ENCODE measurements at places on chromosomes 16 and 17.

DNA sequence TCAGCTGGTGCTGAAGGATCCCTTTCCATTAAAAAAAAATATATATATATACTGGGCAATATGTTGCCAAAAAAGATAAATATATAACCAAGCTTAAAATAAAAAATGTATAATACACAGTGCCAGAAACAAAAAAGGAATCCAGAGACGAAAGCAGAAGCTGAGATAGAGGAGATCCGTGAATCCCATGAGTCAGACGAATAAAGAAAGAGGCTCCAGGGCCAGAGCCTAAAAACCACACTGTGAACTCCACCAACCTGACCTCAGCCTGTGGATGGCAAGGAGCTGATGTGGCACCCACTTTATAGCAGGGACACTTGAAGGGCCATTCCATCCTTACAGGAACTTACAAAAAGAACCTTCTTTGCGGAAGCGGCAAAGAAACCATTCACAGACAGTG, 34.8 kb downstream of the PITPNM3 start:
- no peaks in the 10 kb centered on the region for H3K36me3 ChIP-seq
- no peak overlapping the region for H3K4me3 ChIP-seq
- H3K4me1 ChIP-seq, result no peaks in the 10 kb centered on the region
- H3K27me3 ChIP-seq, result no peaks in the 10 kb centered on the region
- no peak for DNase-seq

- H3K4me1 ChIP-seq, result peaks cover 2% of the 10 kb centered on the region
- no peaks in the 10 kb centered on the region for H3K36me3 ChIP-seq
- DNase-seq, result no peak
- no peak overlapping the region for H3K4me3 ChIP-seq
- H3K27me3 ChIP-seq, result peaks cover 39% of the 10 kb centered on the region
Observed at GRCh38 chr16:27799896-27800295, 250.0 kb downstream of the KATNIP start.

DNA sequence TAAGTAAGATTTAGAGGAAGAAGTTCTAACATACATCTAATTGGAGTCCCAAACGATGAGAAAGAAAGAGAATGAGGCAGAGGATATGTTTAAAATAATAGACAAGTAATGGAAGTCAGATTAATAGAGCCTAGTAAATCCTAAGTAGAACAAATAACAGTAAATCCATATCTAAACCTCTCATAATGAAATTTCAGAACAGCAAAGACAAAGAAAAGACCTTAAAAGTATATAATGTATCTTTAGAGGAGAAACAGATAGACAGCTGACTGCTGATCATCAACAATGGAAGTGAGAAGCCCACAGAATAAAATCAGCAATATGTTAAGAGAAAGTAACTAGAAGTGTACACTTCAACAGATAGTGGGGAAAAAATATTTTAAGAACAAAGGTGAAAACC, 536.2 kb upstream of the ZFHX3 start:
- H3K4me1 ChIP-seq, result no peaks in the 10 kb centered on the region
- DNase-seq, result no peak
- no peak overlapping the region for H3K27ac ChIP-seq
- no peak overlapping the region for H3K4me3 ChIP-seq
- H3K36me3 ChIP-seq, result no peaks in the 10 kb centered on the region

GRCh38 chr17:58960068-58960467, 146.6 kb downstream of the TRIM37 start:
- no peaks in the 10 kb centered on the region for H3K27me3 ChIP-seq
- DNase-seq, result no peak
- H3K27ac ChIP-seq, result no peak overlapping the region
- no peak overlapping the region for H3K4me3 ChIP-seq

- no peak overlapping the region for H3K4me3 ChIP-seq
- H3K27ac ChIP-seq, result no peak overlapping the region
- H3K4me1 ChIP-seq, result peaks cover 6% of the 10 kb centered on the region
Observed at GRCh38 chr16:82700541-82701235, 73.9 kb downstream of the CDH13 start.

- peaks cover 74% of the 10 kb centered on the region for H3K4me1 ChIP-seq
- H3K27me3 ChIP-seq, result no peaks in the 10 kb centered on the region
- H3K4me3 ChIP-seq, result peak overlapping the region; percentile 62
- H3K27ac ChIP-seq, result peak overlapping the region; percentile 83
- DNase-seq, result no peak
- H3K36me3 ChIP-seq, result peaks cover 50% of the 10 kb centered on the region
Observed at GRCh38 chr17:57285701-57286100, 29.4 kb downstream of the MSI2 start.

- no peaks in the 10 kb centered on the region for H3K27me3 ChIP-seq
- H3K27ac ChIP-seq, result no peak overlapping the region
- H3K4me1 ChIP-seq, result no peaks in the 10 kb centered on the region
- no peak for DNase-seq
- H3K36me3 ChIP-seq, result no peaks in the 10 kb centered on the region
- no peak overlapping the region for H3K4me3 ChIP-seq
Observed at GRCh38 chr17:80050706-80051105, 14.3 kb downstream of the CCDC40 start.

DNA sequence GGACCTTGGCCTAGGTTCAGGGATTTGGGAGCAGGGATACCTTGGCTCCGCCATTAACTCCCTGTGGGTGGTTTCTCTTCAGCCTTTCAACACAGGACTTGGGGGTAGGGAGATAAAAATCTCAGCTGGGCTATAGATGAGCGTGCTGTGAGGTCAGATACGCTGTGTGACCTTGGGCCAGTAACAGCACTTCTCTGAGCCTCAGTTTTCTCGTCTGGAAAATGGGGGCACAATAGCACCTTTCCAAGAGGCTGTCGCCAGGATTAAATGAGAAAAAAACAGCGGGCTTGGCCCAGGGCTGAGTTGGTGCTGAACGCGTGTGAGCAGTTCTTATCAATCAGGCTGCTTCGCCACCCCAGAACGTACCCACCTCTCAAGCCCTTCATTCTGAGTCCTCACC, 17.6 kb downstream of the CCDC92B start:
- no peak overlapping the region for H3K4me3 ChIP-seq
- no peak for DNase-seq
- H3K27me3 ChIP-seq, result peaks cover 44% of the 10 kb centered on the region

DNA sequence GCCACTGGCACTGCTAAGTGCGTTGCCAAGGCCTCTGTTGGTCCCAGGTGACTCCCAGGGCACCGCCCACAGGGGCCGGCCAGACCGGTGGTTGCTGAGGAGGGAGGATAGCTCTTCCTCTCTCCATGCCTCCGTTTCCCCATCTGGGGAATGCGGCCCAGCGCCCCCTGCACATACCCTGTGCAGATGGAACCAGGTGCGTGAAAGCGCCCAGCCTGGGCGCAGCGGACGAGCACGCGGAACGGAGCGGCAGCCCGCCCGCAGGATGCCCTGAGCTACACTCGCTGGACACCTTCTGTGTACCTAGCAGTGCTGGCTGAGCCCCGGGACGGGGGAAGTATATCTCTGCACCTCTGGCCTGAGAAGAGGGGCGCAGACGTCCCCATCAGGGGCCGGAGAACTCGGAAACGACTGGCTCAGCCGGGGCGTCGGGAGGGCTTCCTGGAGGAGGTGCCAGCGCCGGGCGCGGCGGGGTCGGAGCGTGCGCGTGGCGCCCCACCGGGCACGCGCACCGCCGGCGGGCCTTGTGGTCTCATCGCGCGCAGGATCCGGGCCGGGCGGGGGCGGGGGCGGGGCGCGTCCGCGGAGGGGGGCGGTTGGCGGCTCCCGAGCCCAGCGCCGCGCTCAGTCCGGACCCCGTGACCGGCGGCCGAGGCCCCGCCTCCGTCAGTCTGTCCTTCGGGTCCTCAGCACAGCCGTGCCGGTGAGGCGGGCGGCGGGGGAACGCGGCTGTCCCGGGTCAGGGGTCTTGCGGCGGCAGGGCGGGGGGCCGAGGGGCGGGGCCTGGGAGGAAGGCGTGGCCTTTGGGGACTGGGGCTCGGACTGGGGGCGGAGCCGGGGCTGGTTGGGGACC, at the start of the genes CCDC78 and HAGHL:
CCDC78 (minus strand) TSS at position 6 of the 853 bp plus-strand sequence. CDS start 76 bp downstream, outside the sequence.
HAGHL (plus strand) TSS at position 669 of the 853 bp plus-strand sequence. CDS start 404 bp downstream, outside the sequence.
- peak; percentile 79 for DNase-seq
- no peaks in the 10 kb centered on the region for H3K27me3 ChIP-seq
- H3K36me3 ChIP-seq, result peaks cover 20% of the 10 kb centered on the region
- peak within 1 kb of the TSS; percentile 70 for H3K4me3 ChIP-seq

DNA sequence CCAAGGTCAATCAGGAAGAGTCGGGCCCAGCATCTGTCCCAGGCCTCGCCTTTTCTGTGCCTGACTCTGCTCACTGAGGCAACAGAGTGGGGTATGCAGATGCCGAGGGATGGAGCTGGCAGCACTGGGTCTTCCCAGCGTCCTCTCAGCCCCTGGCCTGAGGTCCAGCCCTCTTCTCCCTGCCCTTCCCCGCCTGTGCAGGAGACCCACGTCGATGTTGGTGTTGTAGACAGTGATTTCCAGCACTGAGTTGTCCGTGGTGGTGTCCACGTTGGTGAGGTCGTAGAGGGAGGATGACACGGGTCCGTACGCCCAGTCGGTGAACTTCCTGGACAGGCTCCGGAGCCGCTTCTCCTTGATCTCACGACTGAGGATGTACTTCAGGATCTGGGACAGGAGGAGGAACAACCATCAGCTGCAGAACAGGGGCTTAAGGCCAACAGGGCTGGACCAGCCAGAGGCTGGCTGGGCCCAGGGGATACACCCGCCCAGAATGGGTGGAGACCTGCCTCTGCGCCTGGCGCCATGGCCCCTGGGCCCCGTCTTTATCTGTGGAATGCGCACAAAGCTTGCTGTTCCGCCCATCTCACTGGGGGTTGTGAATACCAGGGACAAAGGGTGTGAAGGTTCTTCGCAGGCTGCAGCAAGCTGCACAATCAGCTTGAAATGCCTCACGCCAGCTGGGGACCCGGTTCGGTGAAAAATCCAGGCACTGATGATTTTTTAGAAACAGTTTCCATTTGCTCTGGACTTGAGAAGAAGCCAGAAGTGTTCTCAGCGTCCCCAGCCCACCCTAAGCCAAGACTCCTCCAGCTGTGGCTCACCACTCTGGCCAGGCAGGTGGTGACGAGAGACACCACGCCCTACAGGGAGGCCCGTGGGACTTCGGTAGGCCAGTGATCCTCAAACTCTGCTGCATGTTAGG, 27.5 kb downstream of the TRPV3 start:
- H3K27me3 ChIP-seq, result peaks cover 6% of the 10 kb centered on the region
- peaks cover 3% of the 10 kb centered on the region for H3K4me1 ChIP-seq
- H3K27ac ChIP-seq, result no peak overlapping the region
- DNase-seq, result no peak

GRCh38 chr16:85126705-85127378, 14.6 kb upstream of the CIBAR2 start:
- peak overlapping the region; percentile 84 for H3K27ac ChIP-seq
- peaks cover 23% of the 10 kb centered on the region for H3K4me1 ChIP-seq
- H3K36me3 ChIP-seq, result no peaks in the 10 kb centered on the region
- H3K4me3 ChIP-seq, result peak overlapping the region; percentile 36
- DNase-seq, result peak; percentile 52

GRCh38 chr17:66398617-66399016, 96.2 kb downstream of the PRKCA start:
- peaks cover 44% of the 10 kb centered on the region for H3K36me3 ChIP-seq
- H3K4me3 ChIP-seq, result peak overlapping the region; percentile 47
- peaks cover 90% of the 10 kb centered on the region for H3K4me1 ChIP-seq
- H3K27me3 ChIP-seq, result no peaks in the 10 kb centered on the region
- DNase-seq, result no peak

DNA sequence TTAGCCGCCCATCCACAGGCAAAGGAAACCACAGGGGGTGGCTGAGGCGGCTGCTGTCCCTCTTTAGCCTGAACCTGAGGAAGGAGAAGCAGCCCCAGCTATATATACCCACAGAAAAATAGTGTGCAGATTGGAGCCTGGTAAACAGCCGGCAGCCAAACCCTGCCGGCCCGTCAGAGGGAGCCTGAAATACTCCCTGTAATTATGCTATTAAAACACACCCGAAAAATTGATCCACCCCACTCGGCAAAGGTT, 6.8 kb downstream of the PIEZO1 start:
- no peak overlapping the region for H3K4me3 ChIP-seq
- DNase-seq, result no peak
- H3K36me3 ChIP-seq, result peaks cover 31% of the 10 kb centered on the region
- no peaks in the 10 kb centered on the region for H3K27me3 ChIP-seq
- H3K27ac ChIP-seq, result peak overlapping the region; percentile 26

DNA sequence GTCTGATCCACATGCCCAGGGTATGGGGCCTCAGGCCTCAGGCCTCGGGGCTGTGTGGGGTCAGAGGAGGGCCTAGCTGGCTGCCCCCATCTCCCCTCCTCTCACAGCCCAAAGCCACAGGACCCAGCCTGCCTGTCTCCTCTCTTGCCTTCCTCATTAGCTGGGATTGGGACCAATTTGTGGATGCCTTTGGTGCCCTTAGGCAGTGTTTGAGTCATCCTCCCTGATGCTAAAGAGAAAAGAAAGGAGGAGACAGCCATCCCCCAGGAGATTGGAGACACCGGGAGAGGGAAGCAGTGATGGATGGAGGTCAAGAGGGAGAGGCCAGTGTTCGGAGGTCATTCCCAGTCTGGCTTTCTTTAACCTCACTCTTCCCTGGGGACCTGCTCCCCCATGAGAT, 23.3 kb upstream of the NOG start:
- H3K4me3 ChIP-seq, result no peak overlapping the region
- no peak overlapping the region for H3K27ac ChIP-seq
- H3K4me1 ChIP-seq, result no peaks in the 10 kb centered on the region

- H3K4me3 ChIP-seq, result no peak overlapping the region
- H3K27ac ChIP-seq, result no peak overlapping the region
- no peak for DNase-seq
- no peaks in the 10 kb centered on the region for H3K4me1 ChIP-seq
Observed at GRCh38 chr17:72942579-72942978, 149.9 kb downstream of the SLC39A11 start.

GRCh38 chr16:66427036-66427860, at the start of gene BEAN1:
TSS of gene BEAN1 (plus strand) at chr16:66427295. CDS start at chr16:66437677, 10,382 bp downstream.
- H3K27ac ChIP-seq, result no peak within 1 kb of the TSS
- DNase-seq, result no peak
- no peaks in the 10 kb centered on the region for H3K36me3 ChIP-seq
- H3K27me3 ChIP-seq, result peaks cover 75% of the 10 kb centered on the region
- H3K4me3 ChIP-seq, result peak within 1 kb of the TSS; percentile 47

DNA sequence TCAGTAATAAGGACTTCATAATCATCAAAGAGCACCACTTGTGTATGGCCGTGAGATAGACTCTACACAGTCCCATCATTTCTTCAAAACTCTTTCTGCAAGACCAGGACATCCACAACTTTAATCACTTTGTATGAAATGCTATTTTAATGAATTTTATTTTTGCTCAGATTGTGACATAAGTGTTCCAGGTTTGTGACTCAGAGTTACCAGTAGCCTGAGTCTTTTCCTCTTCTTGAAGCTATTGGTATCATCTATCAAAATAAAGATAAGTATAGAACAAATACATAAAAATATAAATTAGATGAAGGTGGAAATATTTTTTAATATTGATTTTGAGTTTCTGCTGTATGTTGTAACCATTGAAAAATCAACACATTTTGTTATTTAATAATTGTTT, 16.6 kb upstream of the VWA3A start:
- H3K27me3 ChIP-seq, result no peaks in the 10 kb centered on the region
- peak overlapping the region; percentile 38 for H3K27ac ChIP-seq
- no peak overlapping the region for H3K4me3 ChIP-seq
- H3K4me1 ChIP-seq, result peaks cover 8% of the 10 kb centered on the region
- H3K36me3 ChIP-seq, result peaks cover 21% of the 10 kb centered on the region
- no peak for DNase-seq

Data from activated T-cell treated with anti-CD3 and anti-CD28 coated beads, Interleukin-2, amount 50 U/mL, for 24 hours (primary cell).